ENCODE measurements at places on chromosomes 13 and 19.

- H3K4me3 ChIP-seq = peak overlapping the region; percentile 49
- peak; percentile 87 for DNase-seq
- peaks cover 46% of the 10 kb centered on the region for H3K36me3 ChIP-seq
- peaks cover 60% of the 10 kb centered on the region for H3K4me1 ChIP-seq
- H3K27ac ChIP-seq = peak overlapping the region; percentile 77
- H3K27me3 ChIP-seq = peaks cover 2% of the 10 kb centered on the region
Observed at GRCh38 chr13:99067159-99067985, 89.5 kb upstream of the DOCK9 start.

DNA sequence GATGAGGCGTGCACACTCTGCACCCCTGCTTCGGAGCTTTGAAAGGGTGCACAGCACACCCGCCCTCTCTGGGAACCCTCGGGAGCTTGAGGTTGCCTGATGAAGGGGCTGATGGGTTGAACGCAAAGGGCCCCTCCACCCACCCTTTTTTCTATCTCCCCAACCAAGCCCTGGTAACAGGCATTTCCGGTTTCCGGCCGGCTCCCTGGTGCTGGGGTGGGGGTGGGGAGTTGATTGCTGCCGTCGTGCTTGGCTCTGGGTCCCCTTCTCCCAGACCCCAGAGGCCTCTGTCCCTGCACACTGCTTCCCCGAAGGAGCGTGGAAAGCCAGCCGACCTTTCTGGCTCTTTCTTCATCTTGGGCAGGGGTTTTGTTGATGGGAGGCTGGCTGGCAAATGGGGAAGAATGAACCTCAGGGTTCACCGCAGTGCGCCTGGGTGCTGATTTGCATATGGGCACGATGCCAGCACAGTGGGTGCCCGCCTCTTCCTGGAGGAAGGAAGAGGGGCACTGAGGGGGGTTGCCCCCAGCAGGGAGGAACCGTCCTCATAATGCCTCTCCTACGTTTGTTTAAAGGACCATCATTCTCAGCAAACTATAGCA lies 29.1 kb downstream of the VAV1 start:
- no peak overlapping the region for H3K27ac ChIP-seq
- peaks cover 20% of the 10 kb centered on the region for H3K4me1 ChIP-seq
- DNase-seq = no peak
- peaks cover 11% of the 10 kb centered on the region for H3K27me3 ChIP-seq

DNA sequence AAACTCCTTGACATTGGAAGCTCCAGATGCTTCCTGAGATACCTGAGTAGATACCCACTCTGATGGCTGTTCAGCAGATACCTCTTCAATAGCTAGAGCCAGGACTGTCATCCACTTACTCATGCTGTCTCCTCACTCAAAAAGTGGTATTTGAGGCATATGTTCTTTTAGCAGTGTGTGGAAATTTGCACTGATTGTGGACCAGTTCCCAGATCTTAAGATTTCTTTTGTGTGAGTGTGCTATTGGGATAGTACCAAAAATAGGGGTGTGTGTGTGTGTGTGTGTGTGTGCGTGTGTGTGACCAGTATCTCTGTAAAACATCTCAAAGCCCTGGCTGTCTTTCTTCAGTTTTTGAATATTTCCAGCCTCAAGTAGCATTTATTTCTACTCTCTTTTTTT lies 108.3 kb downstream of the SLITRK5 start:
- no peak overlapping the region for H3K27ac ChIP-seq
- H3K36me3 ChIP-seq = no peaks in the 10 kb centered on the region
- no peaks in the 10 kb centered on the region for H3K4me1 ChIP-seq
- no peak for DNase-seq

DNA sequence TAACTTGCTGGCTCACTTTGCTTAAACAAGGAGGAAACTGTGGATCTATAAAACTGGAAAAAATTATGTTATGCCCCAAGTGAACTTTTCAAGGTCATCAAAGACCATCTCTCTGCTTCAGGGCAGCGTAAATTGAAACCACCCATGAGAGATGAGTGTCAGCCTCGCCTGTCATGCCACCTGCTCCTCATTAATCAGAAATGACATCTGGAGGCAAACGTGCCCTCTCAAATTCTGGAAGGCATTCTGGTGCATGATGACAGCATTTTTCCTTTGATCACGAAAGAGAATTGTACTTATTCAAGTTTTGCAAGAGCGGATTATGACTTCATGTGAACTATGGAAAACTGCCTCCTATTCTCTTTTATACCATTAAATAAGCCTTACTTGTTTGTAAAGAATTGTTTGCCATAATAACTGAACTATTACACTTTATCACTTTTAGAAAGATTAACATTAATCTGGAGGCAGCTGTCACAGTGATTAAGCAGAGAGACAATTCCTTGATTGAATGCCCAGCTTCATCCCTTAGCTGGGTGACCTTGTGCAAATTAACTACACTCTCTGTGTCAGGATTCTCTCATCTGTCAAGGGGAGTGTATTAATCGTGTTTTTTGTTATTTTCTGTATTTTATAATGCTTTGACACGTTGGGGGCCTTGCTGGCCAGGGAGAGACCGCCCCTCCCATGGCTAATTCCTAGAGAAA lies 17.0 kb upstream of the SACS start:
- peaks cover 1% of the 10 kb centered on the region for H3K27me3 ChIP-seq
- H3K4me1 ChIP-seq = peaks cover 10% of the 10 kb centered on the region
- no peak overlapping the region for H3K4me3 ChIP-seq
- H3K36me3 ChIP-seq = no peaks in the 10 kb centered on the region

DNA sequence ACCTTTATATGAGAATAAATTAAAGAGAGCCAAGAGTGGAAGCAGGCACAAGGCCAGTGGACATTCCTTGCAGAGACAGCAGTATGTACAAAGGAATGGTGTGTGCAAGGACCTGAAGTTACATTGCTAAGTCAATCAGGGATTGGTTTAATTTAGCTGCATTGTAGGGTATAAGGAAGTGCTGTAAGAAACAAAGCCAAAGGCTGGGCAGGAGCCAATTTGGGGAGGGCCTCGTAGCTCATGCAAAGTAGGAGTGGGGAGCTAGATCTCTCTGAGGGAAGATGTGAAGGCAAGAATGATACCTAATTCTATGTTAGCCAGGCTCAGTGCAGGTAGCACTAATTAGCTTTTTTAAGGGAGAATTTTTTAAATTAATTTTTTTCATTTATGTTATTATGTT lies 76.7 kb downstream of the SLAIN1 start:
- no peak overlapping the region for H3K27ac ChIP-seq
- H3K27me3 ChIP-seq = 0 out of 2 replicates have a peak, but pooled peaks cover 4% of the 10 kb centered on the region
- H3K36me3 ChIP-seq = no peaks in the 10 kb centered on the region
- DNase-seq = no peak

GRCh38 chr13:46387064-46387851 lies at the start of gene RUBCNL:
TSS of gene RUBCNL (minus strand) at chr13:46387252. CDS start at chr13:46372475, 14,777 bp downstream.
- peak within 1 kb of the TSS; percentile 16 for H3K4me3 ChIP-seq
- peaks cover 23% of the 10 kb centered on the region for H3K27me3 ChIP-seq
- no peaks in the 10 kb centered on the region for H3K36me3 ChIP-seq
- H3K27ac ChIP-seq = no peak within 1 kb of the TSS
- H3K4me1 ChIP-seq = peaks cover 6% of the 10 kb centered on the region

DNA sequence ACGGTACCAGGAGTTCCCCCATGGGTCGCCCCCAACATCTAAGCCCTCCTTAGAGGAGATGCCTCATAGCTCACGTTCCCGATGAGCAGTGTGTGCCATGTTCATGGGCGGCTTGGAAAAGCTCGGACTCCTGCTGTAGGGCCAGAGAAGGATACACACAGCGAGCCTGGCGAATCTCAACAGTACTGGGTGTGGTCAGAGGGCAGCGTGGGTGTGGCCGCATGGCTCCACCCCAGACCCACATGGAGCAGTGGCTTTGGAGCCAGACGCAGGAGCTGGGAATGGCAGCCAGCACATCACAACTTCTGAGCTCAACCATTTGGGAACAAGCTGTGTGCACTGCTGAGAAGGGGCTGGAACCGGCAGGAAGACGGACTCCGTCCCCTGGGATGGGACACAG lies 15.6 kb downstream of the CAPS start:
- H3K4me1 ChIP-seq = peaks cover 14% of the 10 kb centered on the region
- H3K27ac ChIP-seq = no peak overlapping the region
- peaks cover 12% of the 10 kb centered on the region for H3K36me3 ChIP-seq
- H3K4me3 ChIP-seq = no peak overlapping the region

DNA sequence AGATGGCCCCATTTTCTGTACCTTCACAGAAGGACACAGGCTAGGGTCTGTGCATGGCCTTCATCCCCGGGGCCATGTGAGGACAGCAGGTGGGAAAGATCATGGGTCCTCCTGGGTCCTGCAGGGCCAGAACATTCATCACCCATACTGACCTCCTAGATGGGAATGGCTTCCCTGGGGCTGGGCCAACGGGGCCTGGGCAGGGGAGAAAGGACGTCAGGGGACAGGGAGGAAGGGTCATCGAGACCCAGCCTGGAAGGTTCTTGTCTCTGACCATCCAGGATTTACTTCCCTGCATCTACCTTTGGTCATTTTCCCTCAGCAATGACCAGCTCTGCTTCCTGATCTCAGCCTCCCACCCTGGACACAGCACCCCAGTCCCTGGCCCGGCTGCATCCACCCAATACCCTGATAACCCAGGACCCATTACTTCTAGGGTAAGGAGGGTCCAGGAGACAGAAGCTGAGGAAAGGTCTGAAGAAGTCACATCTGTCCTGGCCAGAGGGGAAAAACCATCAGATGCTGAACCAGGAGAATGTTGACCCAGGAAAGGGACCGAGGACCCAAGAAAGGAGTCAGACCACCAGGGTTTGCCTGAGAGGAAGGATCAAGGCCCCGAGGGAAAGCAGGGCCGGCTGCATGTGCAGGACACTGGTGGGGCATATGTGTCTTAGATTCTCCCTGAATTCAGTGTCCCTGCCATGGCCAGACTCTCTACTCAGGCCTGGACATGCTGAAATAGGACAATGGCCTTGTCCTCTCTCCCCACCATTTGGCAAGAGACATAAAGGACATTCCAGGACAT lies 7.0 kb upstream of the CEACAM7 start:
- H3K4me1 ChIP-seq = no peaks in the 10 kb centered on the region
- H3K27ac ChIP-seq = no peak overlapping the region
- no peak overlapping the region for H3K4me3 ChIP-seq
- H3K36me3 ChIP-seq = no peaks in the 10 kb centered on the region

- no peak for DNase-seq
- no peaks in the 10 kb centered on the region for H3K27me3 ChIP-seq
- no peak overlapping the region for H3K4me3 ChIP-seq
- H3K36me3 ChIP-seq = peaks cover 7% of the 10 kb centered on the region
- peaks cover 9% of the 10 kb centered on the region for H3K4me1 ChIP-seq
Observed at GRCh38 chr19:42409477-42409876, 17.7 kb downstream of the LIPE start.

GRCh38 chr13:93767917-93768409 lies 541.4 kb downstream of the GPC6 start:
- H3K4me3 ChIP-seq = no peak overlapping the region
- H3K27me3 ChIP-seq = peaks cover 2% of the 10 kb centered on the region
- peaks cover 24% of the 10 kb centered on the region for H3K4me1 ChIP-seq
- no peak for DNase-seq
- no peak overlapping the region for H3K27ac ChIP-seq

GRCh38 chr13:106942563-106942962 lies 374.6 kb upstream of the ARGLU1 start:
- H3K4me3 ChIP-seq = no peak overlapping the region
- no peaks in the 10 kb centered on the region for H3K36me3 ChIP-seq
- H3K4me1 ChIP-seq = peaks cover 12% of the 10 kb centered on the region
- no peaks in the 10 kb centered on the region for H3K27me3 ChIP-seq
- DNase-seq = no peak
- no peak overlapping the region for H3K27ac ChIP-seq

DNA sequence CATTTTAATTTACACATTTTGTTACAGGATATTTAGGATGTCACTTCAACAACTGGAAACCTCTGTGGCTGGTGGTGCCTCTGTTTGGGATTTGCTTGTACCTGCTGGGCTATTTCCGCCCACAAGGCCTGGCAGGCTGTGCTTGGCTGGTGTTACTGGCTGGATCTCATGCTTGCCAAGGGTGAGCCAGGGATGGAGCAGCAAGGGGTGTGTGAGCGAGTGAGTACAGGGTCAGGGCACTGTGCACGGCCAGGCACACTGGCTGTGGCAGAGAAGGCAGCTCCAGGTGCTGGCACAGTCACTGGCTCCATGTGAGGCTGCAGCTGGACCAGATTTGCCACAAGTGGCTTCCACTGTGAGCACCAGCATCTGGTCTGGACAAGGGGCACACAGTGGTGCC lies 1254.8 kb downstream of the SLITRK5 start:
- DNase-seq = no peak
- H3K27me3 ChIP-seq = no peaks in the 10 kb centered on the region
- no peaks in the 10 kb centered on the region for H3K36me3 ChIP-seq
- no peak overlapping the region for H3K27ac ChIP-seq
- H3K4me3 ChIP-seq = no peak overlapping the region

- no peak overlapping the region for H3K27ac ChIP-seq
- no peak for DNase-seq
- H3K4me3 ChIP-seq = no peak overlapping the region
- H3K36me3 ChIP-seq = no peaks in the 10 kb centered on the region
Observed at GRCh38 chr13:96796091-96796633, 198.1 kb downstream of the OXGR1 start.

DNA sequence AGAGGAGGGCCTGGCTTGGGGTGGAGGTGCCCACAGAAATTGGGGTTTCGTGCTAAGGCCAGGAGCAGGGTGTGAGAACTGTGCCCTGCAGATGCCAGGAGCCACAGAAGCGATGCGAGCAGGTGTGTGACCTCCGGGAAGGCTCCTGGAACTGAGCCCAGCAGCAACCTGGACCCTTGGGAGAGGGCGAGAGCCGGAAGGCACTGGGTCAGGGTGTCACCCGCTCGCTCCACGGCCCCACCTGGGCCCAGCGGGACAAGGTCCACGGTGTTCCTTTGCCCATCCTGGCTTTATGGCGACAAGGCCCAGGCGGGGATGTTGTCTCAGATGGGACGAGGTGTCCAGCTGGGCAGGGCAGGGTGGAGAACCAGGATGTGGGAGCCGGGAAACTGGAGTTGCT lies 4.2 kb downstream of the MISP start:
- peaks cover 12% of the 10 kb centered on the region for H3K36me3 ChIP-seq
- H3K4me3 ChIP-seq = no peak overlapping the region
- peaks cover 5% of the 10 kb centered on the region for H3K27me3 ChIP-seq

DNA sequence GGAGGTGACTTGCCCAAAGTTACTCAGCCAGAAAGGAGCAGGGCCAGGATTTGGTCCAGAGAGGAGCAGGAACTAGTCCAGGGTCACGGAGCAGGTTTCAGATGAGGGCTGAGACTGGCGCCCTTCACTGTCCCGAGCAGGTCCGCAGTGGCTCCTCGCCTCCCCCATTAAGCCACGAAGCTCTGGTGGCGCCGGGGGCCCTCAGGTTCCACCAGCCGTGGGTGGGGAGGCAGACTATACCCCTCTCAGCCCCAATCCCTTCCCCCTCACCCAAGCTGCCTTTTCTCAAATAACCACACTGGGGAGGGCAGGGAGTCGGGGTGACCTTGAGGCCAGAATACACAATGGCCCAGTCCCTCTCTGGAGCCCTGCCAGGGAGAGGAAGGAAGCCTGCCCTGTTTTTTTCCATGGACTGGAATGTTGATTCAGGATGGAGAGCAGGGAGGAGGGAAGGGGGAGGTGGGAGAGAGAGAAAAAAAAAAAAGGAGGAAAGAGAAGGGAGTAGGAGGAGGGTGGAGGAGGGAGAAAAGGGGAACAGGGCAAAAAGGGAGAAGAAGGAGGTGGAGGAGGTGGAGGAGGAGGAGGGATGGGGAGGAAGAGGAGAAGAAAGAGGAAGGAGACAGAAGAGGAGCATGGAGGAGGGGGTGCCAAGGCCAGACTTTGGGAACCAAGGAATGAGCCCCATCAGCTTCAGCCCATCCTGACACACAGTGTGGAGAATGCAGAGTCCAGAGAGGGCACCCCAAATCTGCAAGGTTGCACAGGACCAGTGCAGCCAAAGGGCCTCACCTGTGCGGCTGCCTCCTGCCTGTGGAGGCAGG lies 19.7 kb downstream of the CEACAM16 start:
- H3K27ac ChIP-seq = peak overlapping the region; percentile 60
- H3K36me3 ChIP-seq = peaks cover 11% of the 10 kb centered on the region
- H3K4me3 ChIP-seq = no peak overlapping the region
- no peak for DNase-seq

Measured in HFFc6 (cell line).